ENCODE measurements at places on chromosomes 2 and 18.

- DNase-seq = no peak
These were observed 250.5 kb downstream of the LOXHD1 start for GRCh38 chr18:46406539-46406932.

DNA sequence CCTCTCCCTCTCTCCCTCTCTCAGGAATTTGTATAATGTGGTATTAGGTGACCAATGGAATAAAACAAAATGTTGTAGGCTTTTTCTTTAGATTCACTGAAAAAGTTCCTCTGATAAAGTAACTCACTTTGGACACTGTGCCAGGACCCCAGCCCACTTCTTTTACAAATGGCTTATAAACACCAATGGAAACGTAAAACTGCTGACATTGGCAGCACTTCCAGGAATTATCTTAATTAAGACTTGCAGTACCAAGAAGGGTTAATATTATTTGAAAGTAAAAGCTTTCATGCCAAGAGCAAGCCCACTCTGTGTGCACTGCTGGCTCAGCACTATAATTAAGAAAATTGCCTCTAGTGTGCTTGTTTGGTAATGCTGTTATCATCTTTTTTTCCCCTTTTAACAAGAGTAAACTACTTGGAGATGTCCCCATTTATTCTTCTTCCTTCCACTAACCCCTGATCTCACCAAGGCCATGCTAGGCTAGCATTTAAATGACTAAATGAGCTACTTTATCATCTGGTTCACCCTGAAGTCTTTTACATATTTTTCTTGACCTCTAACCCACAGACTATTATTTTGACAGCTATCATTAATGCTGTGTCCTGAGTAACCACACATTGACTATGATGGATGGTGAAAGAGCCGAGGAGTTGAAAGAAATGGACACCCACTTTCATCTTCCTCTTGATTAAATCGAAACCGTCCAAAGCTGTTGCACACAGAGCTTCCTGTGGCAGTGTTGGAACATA, 232.2 kb upstream of the ETAA1 start:
- DNase-seq = no peak

DNA sequence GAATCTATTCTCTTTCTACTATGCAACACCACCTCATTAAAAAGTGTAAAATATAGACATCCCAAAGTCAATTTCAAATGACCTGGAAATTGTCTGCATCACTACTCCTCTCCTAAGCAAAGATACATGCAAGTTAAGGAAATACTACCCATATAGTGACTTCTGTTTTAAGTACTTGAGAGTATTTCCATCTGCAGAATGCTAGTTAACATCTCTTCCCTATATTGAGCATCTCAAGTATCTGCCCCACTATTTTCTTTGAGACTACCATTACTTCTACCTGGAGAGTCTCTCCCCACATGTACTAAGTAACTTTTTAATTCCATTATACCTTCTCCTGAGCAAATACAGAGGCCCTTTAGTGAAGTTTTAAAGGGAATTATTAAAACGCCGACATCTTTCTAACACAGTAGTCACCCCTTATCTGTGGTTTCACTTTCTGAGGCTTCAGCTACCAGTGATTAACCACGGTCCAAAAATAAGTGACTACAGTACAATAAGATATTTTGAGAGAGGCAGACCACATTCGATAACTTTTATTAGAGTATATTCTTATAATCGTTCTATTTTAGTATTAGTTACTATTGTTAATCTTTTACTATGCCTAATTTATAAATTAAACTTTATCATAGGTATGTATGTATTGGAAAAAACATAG, 21.8 kb downstream of the CWC22 start:
- DNase-seq = no peak

- peak; percentile 2 for DNase-seq
These were observed 53.9 kb downstream of the TNS1 start for GRCh38 chr2:217948897-217949296.

DNA sequence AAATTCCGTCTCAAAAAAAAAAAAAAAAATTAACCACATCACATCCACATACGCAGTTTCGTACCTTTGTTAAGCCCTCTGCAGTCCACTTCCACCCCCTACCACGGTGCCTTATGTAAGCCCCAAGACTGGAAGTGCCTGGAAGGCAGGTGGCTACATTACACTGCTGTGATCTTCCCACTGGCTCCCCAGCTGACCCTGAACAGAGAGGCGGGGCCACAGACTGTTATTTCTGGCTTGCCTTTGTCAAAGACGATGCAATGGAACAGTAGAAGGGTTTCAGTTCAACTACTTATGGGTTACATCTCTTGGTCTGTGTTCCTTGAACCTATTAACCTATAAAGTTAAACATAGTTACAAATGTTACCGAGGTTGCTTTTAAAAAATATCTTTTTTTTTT, 15.7 kb upstream of the COX7A2L start:
- no peak for DNase-seq

DNA sequence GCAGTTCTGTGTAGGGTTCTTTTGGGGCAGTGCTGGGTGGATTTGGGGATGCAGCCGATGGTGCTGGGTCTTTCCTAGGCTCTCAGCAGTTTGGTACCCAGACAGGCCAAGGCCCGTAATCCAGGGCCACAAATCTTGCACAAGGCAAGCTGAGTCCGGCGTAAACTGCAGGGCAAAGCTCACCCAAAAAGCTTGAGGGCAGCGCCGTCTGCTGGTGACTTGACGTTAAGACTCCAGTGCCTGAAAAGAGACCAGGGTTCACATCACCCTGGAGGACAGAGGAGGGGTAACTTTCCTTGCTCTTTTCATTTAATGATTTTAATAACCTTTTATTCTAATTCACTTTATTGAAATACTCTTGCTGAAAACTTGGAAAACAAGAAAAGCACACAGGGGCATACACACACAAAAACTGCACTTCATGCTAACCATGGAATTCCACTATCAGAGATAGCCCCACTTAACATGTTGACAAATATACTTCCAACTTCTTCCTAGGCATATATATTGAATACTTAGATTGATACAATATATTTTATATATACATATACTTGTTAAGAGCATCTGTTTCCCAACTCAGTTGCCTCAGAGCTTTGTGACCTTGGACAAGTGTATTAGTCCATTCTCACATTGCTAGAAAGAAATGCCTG, 38.9 kb downstream of the CNGA3 start:
- peak; percentile 68 for DNase-seq

GRCh38 chr18:58367425-58368140, 261.3 kb downstream of the ALPK2 start:
- no peak for DNase-seq

GRCh38 chr2:232146294-232146693, 184.8 kb downstream of the DIS3L2 start:
- DNase-seq = no peak

All from right hindlimb (tissue), 1 donor.